NCI-H524 (cell line): ENCODE measurements at places on chromosomes 12 and 14.

DNA sequence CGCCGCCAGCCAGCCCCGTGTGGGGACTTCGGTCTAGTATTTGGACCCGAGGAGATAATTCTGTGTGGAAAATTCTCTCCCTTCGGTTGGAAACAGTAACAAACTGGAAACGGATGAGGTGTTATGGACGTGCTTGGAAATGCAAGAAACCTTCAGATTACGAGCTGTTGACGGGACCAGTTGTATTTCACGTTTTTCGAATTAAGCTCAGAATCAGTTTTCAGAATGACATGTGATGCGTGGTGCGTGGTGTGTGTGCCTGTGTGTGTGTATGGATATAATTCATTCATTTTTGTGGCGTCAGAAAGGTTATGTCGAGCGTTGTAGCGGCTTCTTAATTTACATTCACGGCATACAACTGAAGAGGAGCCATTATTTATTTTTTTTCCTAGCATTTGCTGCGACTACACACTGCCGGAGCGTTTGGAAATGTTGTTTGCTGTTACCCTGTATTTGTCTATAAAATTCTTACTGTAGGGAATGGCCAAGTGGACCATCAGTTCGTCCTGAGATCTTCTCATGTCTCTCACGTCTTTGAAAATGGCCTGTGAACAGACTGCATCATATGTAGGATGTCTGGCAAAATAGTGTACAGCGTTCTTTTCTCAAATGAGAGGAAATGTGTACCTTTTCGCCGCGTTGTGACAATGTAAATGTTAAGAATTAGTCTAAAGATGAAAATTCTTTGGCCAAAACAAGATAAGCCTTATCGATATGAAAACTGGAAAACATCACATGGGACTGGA, 1.3 kb downstream of the TRAF3 start:
- peak; percentile 55 for DNase-seq

DNA sequence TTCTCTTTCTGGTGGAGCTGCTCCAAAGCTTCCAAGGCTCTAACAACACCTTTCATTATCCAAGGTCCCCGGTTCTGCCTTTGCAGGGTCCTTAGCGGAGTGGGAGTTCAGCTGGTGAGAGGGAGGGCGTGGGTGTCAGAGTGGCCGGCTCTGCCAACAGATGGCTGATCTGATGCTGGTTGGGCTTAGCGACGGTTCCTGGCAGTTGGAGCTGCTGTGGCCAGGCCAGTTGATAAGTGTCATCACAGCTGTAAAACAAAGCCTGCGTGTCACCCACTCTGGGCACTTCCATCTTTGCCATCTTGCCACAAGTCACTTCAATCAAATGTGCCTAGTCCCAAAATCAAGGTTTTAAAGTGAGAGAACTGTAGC, 36.3 kb downstream of the RIN3 start:
- DNase-seq = peak; percentile 43

- no peak for DNase-seq
Measured at GRCh38 chr12:31220633-31221550, 105.1 kb downstream of the SINHCAF start.

- DNase-seq = no peak
Measured at GRCh38 chr12:1443421-1444141, 150.8 kb downstream of the FBXL14 start.

- DNase-seq = no peak
Measured at GRCh38 chr12:64892561-64892960, 68.1 kb downstream of the TBC1D30 start.

DNA sequence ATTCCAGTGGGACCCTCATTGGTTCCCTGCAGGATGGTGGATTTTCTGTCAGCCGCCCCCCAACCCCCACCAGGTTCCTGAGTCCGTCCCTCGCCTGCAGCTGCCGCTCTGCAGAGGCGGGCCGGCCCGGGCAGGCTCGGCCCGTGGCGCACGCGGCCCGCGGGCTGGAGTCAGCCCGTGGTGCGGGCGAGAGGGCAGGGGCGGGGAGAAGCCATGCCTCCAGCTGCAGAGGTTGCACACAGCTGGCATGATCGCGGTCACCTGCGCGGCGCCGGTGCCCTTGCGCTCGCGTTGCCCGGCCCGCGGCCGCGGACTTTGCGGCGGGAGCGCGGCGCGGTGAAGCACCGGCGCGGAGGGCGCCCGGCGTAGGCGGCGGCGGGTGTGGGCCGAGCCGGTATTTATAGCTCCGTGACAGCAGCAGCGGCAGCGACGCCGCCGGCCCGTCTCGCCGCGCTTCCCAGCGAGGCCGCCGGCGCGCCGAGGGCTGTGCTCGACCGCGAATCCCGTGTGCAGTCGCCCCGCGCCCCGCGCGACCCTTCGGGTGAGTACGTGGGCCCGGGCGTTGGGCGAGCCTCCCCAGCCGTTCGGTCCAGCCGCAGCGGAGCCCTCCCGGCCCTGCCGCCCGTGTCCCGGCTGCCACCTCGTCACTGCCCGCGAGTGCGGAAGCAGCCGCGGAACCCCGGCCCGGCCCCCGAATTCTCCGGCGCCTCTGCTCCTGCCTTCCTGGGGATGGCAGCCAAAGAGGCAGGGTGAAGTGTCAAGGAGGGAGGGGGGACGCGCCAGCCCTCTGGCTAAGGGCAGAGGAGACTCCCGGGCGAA, at the start of gene TMEM117:
Gene TMEM117 (plus strand): TSS at position 426 of the 819 bp plus-strand sequence.
- DNase-seq = peak; percentile 55

GRCh38 chr12:108884116-108885012, 4.5 kb downstream of the DAO start:
- no peak for DNase-seq

- DNase-seq = no peak
Measured at GRCh38 chr12:124805050-124805449, 58.6 kb downstream of the SCARB1 start.

DNA sequence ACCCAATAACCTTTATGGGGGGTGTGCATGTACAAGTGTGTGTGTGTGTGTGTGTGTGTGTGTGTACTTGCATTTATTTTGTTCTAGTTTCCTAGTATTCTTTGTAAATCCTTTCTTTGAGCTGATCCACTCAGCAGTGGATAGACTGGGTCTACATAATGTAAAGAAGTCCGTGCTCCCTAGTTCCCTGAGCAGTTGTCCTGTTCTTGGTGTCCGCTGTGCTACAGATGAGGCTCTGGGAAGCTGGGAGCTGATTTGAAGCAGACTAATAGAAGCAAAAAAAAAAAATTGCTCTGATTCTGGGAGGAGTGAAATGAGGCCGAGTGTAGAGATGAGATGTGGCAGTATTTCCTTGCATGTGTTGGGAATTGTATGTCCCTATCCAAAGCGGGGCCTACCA, 150.4 kb upstream of the WSCD2 start:
- DNase-seq = no peak

GRCh38 chr12:75666939-75667334, 155.5 kb upstream of the KRR1 start:
- DNase-seq = no peak

DNA sequence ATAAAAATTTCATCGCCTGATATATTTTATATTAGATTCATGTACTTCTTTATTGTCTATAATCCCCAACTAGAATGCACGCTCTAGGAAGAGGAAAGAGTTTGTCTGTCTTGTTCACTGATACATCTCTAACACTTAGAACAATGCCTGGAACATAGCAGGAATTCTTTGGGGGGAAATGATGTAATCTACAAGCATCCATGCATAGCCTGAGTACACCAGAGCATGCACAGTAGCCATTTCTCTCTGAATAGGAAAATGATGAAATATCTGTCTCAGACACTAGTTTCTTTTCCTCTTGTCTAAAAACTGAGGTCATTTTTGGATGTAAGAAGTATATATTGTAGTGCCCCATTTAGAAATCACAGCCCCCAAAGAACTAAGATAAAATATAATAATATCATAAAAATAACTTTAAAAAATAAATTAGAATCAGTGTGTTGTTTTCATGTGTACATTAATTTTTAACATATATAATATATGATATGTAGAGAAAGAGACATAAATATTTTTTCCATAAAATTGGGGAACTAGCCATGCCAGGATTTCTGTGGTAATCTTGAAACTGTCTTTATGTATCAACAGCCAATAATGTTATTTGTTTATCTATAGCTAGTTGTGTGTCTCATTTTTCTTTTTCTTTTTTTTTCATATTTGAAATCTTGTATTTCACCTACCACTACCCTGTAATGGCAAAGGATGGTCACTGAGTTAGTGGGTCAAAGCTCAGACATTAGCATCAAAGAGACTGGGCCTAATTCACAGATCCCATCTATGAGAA, 155.6 kb upstream of the TMCC3 start:
- DNase-seq = no peak

DNA sequence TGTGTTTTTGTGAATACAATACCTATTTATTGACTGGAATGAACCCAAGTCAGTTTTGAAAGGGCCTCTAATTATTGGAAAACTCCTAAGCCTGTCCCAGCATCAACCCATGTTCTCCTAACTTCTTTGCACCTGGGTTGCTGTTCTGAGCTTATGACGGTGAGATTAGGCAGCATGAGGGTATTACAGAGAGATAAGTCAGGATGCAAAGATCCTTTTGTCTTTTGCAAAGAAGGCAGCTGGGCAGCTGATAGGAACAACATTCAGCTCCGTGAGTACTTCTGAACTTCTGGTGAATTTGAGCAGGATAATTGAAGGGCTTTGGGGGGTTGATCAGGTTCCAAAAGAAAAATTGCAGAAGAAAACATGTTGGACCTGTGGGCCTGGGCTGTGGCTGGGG, at the start of gene PDE6H:
Gene PDE6H (plus strand): TSS at position 227 of the 400 bp plus-strand sequence. CDS start 4,971 bp downstream, outside the sequence.
- peak; percentile 13 for DNase-seq
